ENCODE measurements at places on chromosomes 3 and 15. TPM values are rescaled to one million over a fixed set of nuclear protein-coding genes. Genes with fewer than 3 reads are reported as not detected.

DNA sequence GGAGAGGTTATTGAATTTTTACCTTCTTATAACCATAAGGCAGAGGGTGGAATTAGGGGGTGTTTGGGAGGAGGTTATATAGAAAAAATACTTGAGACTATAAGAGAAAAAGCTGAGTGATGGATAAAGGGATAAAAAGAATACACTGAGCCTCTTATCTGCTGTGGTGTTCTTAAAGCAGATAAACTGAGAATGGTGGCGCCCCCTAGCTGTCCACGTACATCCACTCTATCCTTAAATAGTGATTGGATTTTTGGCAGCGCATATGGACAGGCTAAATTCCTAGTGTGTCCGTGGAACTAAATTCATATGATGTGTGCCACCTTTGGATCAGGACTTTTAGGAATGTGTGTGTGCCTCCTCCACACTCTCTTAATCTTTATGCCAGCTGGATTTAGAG, 121.1 kb downstream of the OXSM start:
- peak; percentile 16 for DNase-seq

DNA sequence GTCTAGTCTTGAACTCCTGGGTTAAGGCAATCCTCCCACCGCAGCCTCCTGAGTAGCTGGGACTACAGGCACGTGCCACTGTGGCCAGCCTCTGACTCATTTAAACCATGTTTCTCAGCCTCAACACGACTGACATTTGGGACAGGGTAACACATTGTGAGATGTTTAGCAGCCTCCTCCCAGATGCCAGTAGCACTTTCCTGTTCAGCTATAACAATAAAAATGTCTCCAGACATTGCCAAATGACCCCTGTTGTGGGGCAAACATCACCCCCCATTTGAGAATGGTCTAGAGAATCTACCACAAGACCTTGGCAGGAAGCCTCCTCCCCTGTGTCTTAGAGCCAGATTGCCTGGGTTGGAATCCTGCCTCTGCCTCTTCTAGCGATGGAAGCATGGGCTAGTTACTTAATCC, 8.4 kb downstream of the TMEM40 start:
- DNase-seq = peak; percentile 13

DNA sequence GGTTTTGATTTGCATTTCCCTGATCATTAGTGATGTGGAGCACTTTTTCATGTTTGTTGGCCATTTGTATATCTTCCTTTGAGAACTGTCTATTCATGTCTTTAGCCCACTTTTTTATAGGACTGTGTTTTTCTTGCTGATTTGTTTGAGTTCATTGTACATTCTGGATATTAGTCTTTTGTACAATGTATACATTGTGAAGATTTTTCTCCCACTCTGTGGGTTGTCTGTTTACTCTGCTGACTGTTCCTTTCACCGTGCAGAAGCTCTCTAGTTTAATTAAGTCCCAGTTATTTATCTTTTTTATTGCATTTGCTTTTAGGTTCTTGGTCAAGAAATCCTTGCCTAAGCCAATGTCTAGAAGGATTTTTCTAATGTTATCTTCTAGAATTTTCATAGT, 91.1 kb upstream of the ATP11B start:
- no peak for DNase-seq

DNA sequence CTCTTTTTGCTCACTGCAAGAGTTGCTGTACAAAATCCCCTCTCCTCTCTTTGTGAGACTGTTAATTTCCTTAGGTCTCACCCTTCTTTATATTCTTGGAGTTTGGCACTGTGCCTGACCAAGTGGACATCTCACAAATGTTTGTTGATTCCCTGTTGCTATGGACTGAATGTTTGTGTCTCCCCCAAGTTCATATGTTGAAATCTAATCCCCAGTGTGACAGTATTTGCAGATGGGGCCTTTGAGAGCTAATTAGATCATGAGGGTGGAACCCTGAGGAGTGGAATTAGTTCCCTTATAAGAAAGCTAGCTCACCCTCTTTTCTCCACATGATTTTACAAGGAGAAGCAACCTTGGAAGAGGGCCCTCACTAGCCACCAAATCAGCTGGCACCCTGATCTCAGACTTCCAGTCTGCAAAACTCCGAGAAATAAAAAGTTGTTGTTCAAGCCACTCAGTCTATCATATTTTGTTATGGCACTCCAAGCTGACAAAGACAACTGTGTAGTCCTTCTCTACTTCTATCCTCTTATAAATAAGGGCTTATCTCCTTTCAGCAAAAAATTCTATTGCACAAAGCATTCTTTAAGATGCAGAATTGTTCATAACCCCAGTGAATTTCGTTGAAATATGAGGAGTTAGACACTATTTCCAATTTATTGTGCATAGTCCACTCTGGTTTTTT, 65.5 kb upstream of the NPHP3 start:
- no peak for DNase-seq

Gene SPSB4
- not detected for total RNA-seq

Gene BOC
- 0.35 TPM for total RNA-seq

GRCh38 chr3:124358156-124358555, 366.2 kb upstream of the ROPN1 start:
- DNase-seq = no peak

Gene SLC12A8
- total RNA-seq = 0.63 TPM

DNA sequence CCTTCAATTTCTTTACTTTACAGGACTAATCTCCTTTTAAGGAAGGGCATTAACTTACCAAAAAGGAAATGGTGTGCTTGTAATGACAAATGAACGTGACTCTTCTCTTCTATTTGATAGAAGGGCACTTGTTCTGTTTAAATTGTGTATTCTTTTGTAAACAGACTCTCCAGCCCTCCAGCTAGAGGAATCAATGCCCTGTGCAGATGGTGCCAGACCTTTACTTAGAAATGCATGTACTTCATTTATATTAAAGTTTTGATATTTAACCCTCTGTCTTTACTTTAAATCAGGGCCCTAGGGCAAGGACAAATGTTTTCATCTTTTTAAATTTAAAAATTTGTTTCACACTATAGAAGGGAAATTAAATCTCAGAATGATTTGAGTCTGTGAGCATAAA, 355.1 kb downstream of the GBE1 start:
- DNase-seq = no peak

GRCh38 chr3:128597900-128598299, 52.7 kb downstream of the RPN1 start:
- DNase-seq = no peak

- DNase-seq = no peak
Observed at GRCh38 chr15:71792521-71792920, 17.8 kb upstream of the NR2E3 start.

GRCh38 chr15:100520132-100520921, 8.4 kb downstream of the CERS3 start:
- DNase-seq = no peak

DNA sequence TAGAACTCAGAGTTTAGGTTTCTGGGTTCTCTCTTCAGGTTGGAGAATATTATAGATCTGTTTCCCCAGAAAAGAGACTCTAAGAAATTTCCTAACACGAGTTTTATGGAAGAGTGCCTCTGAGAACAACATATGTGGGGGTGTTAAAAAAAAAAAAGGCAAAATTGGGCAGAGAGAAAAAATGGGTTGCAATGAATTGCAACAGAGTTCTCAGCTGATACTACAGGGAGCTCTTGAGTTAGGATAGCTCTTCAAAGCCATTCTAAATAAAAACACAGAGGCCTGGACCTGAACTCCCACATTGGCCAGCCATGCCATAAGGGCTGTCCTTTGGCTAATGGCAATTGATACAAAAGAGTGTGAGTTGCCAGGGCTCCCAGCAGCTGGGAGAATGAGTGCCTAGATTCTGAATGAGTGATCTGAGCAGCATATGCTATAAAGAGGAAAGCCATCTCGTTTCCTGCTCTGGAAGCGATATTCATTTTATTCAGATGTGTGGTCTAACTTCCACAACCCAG, 20.1 kb upstream of the UBE2E2 start:
- DNase-seq = no peak

Gene GTF2A2
- 250 TPM for total RNA-seq

DNA sequence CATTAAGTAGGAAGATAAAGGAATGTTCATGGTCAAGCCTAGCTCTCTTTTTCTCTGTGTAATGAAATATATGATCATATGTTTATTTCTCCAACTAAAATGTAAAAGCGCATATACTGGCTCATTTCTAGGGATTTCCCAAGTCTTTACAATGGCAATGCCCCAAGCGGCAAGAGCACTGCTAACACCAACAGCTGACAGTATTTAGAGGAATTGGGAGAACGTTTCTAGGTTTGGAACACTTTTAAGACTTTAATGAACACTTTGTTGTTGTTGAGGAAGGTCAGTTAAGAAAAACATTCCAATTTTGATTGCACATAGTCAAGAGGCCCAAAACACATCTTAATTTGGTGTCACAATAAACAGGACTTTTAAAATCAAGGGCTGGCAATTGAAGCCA, 132.7 kb downstream of the ATP8B4 start:
- no peak for DNase-seq

GRCh38 chr15:45230245-45230965, 21.6 kb upstream of the SLC28A2 start:
- DNase-seq = no peak

Gene MUSTN1
- 0.58 TPM for total RNA-seq

Gene B3GALNT1
- total RNA-seq = 2.4 TPM

DNA sequence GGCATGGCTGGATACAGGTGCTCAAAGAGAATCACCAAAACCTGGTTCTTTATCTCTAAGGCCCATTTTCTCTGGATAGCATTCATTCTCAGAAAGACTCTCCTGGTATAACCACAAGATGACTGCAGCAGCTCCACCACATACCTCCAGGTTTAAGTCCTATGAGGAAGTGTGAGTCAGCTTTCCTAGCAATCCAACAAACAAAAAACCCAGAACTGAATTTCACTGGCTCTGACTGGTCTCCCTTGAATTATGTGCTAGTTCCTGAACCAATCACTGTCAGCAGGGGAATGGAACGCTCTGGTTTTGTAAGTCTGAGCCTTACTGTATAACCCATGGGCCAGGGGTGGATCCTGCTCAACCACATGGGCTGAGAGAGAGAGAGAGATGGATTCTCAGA, 27.2 kb downstream of the MRPL46 start:
- DNase-seq = no peak
